ENCODE measurements at places on chromosomes 6 and 20.

DNA sequence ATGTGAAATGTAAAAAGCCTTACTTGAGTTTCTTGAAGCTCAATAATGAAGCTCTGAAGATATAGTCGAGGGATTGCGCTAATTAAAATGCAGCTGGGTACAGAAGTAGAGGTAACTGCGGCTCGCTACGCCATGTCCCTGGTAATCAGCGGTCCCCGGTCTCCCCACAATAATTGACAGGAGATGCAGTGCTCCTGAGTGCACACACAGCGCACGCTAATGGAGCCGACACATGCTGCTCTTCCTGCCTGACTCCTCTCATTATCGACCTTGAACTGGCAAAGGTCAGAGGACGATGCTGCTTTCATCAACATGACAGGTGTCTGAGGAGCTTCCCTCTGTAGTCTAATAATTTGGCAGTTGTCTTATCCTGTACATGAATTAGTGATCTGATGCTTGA is 365.9 kb downstream of the RNF144B start:
- no peak for DNase-seq

- no peak for DNase-seq
These were observed 6.5 kb downstream of the DDO start for GRCh38 chr6:110408901-110409300.

GRCh38 chr20:58981628-58982364 is 740 bp downstream of the NELFCD start:
- DNase-seq, result no peak

GRCh38 chr6:44222486-44223318 is 693 bp upstream of the SLC29A1 start:
- no peak for DNase-seq

- no peak for DNase-seq
These were observed 9.5 kb downstream of the DNPH1 start for GRCh38 chr6:43219814-43220213.

Data from activated CD4-positive, alpha-beta T cell treated with anti-CD3 and anti-CD28 coated beads, Interleukin-2, amount 50 U/mL, for 16 hours (primary cell).